Fibroblast of skin of scalp (primary cell): ENCODE measurements at places on chromosomes 7 and 10.

DNA sequence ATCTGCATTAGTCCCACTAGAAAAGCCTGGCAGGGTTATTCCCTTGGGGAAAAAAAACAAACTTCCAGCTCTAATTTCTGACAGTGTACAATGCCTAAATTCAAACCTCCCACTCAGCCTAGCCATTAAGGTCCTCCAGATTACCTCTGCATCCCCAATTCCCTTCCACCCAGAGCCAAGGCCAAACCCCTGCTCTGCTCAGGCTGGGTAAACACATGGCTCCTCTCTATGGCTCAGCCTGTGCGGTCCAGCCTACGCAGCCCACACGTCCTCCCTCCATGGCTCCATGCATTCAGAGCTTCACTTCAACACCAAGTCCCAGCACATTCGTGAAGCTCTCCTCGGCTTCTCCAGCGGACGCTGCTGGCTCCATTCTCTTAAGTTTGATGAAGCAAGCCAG is 5.2 kb downstream of the DLG5 start:
- no peak for DNase-seq

- DNase-seq, result no peak
Observed at GRCh38 chr10:3959370-3960325, 174.6 kb upstream of the KLF6 start.

GRCh38 chr10:59245686-59246085 is 69.2 kb downstream of the PHYHIPL start:
- no peak for DNase-seq

GRCh38 chr10:132500781-132501415 is 36.7 kb upstream of the INPP5A start:
- no peak for DNase-seq

DNA sequence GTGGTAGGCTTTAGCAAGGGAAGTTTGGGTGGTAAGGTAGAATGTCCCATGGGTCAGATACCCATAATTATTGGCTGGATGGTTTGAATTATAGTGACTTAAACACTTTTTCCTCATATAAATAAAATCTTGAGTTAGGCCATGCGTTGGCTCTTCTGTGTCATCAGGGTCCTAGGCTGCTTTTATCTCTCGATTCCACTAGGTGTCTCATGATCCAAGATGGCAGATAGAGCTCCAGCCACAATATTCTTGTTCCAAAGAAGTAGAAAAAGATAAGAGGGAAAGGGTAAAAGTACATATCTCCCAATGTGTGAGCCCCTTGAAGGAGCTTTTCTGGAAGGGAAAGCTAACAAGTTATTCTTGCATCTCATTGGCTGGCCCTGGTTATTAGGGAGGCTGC is 144.7 kb downstream of the GRK5 start:
- no peak for DNase-seq

DNA sequence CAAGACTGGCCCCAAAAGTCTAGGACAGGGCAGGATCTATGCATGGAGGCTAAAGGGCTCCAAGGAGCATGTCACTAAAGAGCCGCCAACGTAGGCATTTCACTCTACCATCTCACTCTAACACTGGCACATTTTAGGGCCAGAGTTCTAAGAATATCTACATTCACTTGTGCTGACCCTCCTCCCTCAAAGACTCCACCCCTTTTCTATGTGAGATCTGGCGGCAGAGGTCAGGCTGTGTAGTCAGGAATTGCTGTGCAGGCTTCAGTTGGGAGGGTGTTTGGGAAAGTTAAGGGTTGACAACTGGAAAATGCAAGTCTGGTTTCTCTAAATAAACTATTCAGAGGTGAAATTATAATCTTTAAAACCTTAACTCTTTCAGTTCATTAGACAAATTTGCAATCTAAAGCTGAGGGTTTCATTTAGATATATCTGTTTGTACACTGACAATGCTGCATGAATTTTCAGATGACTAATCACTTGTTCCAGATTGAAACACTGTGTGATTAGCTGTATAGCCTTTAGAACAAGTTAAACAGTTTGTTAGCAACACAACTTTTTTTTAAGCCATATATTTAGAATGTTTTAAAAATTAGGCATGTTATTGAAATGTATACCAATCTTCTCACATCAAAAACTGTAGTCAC is 18.2 kb downstream of the LMOD2 start:
- DNase-seq, result no peak

DNA sequence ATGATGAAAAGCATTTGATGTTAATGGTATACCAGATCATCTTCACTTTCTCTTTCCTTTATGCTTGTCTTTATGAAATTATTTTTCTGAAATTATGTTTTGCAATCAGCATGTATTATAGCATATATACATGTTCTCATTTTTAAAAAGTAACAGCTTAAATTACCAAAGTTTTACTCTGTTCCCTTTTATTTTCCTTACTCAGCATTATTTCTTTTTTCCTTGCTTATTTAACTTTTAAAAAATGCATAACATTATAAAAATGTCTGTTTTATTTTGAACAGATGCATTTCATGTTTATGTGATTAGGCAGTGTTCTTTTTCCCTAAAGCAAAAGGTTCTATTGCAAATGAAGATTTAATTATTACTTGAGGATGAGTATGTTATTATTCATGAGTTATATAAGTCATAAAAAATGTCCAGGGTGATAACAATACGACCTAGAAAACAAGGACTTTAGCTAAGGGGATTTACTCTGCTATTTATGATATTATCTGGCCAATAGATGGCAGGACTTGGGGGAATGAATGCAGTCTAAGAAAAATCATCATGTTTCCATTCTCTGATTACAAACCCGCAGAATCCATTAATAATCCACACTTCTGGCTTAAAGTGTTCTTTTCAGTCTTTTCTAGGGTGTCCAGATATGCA is 38.5 kb downstream of the CABCOCO1 start:
- no peak for DNase-seq

GRCh38 chr7:32958046-32959025 is 1.1 kb downstream of the FKBP9 start:
- DNase-seq, result peak; percentile 86

DNA sequence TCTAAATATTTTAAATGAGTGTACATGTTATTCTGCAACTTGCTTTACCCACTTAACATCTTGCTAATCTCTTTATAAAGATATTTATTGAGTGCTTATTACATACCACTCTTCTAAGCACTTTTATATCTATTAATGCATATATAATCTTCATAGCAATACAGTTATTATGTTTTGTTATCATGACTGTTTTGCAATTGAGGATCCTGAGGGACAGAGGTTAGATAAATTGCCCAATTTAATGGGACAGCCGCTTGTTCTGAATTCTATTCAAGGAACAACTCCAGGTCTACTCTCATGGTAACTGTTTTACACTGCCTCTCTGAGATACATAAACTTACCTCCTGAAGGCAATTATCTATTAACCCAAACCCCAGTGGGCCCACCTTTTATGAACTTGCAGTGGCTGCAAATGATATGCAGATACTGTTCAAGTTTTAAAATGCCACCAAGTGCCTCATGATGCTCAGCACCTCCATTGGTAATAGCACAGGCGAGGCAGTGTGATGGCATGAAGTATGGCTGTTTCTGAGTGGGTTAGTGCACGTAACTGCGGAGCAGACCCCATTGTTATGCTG is 60.5 kb downstream of the PON1 start:
- no peak for DNase-seq

- no peak for DNase-seq
Observed at GRCh38 chr7:135801877-135802276, 53.3 kb upstream of the FAM180A start.

GRCh38 chr7:106236065-106236464 is 48.7 kb downstream of the NAMPT start:
- DNase-seq, result no peak

DNA sequence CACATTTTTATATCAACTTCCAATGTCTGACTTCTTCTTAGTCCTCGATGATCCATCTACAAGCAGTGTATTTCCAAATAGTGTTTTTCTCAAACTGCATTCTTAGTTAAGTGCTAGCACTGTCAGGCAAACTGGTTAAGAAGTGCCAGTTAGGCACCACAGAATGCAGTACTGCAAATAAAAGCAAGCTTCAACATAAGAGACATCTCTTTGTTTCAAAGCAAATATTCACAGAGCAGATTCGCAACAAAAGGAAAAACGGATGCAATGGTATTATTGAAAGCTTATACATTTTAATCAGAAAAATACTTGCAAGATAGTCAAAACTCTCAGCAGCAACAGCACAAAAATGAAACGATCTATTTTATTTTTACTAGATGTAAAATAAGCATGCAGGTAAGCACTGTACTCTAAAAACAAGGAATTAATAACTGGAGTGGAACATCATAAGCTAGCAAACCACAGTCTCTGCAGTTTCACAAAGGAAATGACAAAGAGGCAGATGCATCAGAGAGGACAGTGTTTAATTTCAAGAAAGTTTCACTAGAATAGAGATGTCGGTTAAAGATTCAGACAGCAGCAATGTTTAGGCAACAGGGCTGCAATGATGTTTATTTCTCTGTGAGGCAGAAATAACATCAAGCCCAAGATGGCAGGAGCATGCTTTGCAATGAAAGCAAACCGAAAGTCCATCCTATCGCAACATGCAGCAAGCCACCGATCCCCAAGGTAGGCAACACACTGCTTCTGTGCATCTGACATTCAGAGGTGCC is 82.0 kb downstream of the FGFR2 start:
- DNase-seq, result no peak

DNA sequence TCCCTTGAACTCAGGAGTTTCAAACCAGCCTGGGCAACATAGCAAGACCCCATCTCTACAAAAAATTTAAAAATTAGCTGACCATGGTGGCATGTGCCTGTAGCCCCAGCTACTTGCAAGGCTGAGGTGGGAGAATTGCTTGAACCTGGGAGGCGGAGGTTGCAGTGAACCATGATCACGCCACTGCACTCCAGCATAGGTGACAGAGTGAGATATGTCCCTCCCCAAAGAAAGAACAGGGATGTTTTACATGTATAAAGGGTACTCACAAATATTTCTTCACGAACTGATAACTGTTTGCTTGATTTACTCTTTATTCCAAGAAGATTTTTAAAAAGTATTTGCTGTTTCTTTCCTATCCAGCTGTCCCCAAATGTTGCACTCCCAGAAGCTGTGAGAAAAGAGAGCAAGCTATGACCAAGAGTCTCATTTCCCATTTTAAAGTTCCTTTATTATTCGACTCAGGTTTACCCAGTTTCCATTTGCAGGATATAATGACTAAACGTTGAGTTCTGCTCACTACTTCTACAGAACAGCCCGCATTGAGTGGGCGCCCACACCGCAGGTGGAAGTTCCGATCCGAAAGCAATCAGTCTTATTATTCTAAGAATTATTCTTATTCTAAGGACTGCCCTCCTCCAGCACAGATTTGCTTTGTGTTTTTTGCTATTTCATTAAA is 90.7 kb downstream of the APBB1IP start:
- DNase-seq, result no peak
